ENCODE measurements at places on chromosomes 5 and 9.

DNA sequence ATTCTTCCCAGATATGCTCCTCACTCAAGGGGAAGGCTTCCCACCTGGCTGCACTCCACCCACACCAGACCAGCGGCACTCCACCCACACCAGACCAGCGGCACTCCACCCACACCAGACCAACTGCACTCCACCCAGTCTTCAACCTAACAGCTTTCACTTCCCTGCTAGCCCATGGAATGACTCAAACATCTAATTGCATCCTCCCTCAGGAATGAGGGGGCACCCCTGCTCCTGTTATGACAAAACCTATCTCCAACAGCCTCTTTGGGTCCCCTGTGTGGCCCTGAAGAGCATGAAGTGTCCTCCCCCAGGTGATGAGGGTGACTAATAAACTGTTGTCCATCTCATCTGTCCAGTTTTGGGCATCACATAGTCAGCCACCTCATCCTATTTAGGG, 556.6 kb upstream of the TUSC1 start:
- no peak for DNase-seq

DNA sequence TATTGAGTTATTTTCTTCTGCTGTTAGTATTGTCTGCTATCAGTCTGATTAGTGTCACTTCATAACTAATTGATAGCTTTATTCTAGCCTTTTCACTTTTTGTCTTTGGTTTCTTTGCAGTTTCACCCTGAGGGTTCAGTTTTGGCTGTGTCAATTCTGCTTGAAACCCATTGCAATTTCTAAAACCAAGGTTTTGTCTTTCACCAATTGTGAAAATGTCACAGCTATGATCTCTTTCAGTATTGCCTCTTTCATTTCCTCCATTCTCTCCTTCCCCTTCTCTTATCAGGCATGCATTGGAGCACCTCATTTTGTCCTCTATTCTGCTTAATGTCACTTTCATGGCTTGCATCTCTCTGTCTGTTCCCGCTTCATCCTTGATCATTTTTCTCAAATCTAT, 248.1 kb downstream of the YTHDC2 start:
- no peak for DNase-seq

DNA sequence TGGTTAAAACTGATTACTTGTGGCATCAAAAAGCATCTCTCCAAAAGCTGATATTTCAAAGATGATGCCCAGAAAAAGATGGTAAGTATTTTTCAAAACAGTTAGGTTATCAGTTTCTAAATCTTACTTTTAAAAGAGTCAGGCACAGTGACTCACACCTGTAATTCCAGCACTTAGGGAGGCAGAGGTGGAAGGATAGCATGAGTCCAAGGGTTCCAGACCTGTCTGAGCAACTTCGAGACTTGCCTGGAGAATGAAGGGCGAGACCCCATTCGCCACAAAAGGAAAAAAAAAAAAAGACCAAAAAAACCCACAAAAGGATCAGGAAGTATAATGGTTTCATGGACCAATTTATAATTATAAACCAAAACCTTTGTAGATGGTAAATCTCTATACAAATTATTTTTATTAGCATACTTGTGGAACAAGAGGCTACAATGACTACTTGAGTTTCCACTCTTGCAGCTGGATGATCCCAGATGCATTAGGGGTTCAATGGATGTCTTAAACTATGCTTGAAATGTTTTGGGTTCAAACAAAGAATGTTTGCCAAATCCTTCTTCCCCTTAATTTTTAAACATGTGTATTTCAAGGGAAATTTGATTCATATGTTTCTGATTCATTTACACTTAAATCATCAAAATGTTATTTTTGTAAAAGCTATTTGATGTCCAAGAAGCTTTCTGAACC, 96.1 kb downstream of the ADAMTSL1 start:
- no peak for DNase-seq

- no peak for DNase-seq
These were observed 5.8 kb upstream of the ACTBL2 start for GRCh38 chr5:57488215-57488955.

DNA sequence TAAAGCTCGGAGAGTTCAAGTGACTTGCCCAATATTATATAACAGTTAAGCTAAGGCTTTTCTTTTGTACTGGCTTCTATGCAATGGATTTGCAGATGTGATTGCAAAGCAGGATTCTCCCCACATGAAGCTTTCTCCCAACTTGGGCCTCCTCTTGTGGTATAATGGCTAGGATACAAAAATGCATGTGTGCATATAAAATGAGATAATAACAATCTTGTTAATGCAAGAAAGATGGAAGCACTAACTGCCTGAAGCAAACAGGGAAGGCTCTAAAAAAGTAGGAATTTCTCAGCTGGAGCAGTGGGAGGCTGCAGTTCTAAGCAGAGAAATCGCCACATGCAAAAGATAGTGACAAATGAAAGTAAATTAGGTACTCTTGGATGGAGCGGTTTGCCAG, 444.2 kb upstream of the RIOK2 start:
- no peak for DNase-seq

- no peak for DNase-seq
These were observed 22.8 kb downstream of the C9orf57 start for GRCh38 chr9:72037571-72037970.
